ENCODE measurements at places on chromosomes 12 and 14. TPM values are rescaled to one million over a fixed set of nuclear protein-coding genes. Genes with fewer than 3 reads are reported as not detected.

- H3K4me3 ChIP-seq, result no peak overlapping the region
- no peaks in the 10 kb centered on the region for H3K4me1 ChIP-seq
- no peak for DNase-seq
- H3K27me3 ChIP-seq, result peaks cover 8% of the 10 kb centered on the region
- no peaks in the 10 kb centered on the region for H3K36me3 ChIP-seq
- no peak overlapping the region for H3K27ac ChIP-seq
Observed at GRCh38 chr12:111192647-111193046, 176.2 kb downstream of the PHETA1 start.

DNA sequence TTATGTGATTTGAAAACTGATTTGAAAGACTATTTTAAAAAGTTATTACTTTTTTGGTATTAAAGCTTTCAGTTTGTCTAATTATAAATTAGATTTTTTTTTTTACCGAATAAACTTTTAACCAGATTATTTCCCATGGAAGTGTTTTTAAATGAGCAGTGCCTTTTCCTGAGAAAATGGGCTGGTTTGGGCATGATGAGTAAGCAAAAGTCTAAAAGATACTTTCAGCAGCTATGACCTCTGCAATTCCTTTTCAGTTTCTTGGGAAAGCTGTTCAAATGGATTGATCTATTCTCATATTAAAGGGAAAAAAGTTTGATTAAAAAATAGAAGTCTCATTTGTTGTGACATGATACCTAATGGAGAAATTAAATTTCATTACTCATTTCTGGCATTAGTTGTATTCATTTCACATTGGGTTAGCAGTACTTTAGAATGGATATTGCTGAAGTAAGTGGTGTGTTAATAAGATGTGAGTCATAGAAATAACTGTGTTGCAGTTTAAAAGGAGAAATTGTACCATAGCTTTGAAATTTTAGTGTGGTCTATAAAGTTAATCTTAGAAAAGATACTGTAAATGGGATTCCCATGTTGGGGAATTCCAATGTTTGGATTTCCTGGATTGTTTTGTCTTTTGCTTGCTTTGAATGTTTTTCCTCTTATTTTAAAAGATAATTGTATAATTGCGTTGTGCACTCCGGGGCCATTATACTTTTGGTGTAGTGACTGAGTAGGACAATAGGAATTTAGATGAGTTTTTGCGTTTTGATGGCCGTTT is 21.0 kb downstream of the KTN1 start:
- H3K27me3 ChIP-seq, result no peaks in the 10 kb centered on the region
- peaks cover 12% of the 10 kb centered on the region for H3K36me3 ChIP-seq
- H3K4me3 ChIP-seq, result no peak overlapping the region
- no peak for DNase-seq

- no peaks in the 10 kb centered on the region for H3K27me3 ChIP-seq
- no peak overlapping the region for H3K27ac ChIP-seq
- H3K36me3 ChIP-seq, result no peaks in the 10 kb centered on the region
- DNase-seq, result no peak
Observed at GRCh38 chr14:58825606-58826005, 187.8 kb downstream of the DACT1 start.

DNA sequence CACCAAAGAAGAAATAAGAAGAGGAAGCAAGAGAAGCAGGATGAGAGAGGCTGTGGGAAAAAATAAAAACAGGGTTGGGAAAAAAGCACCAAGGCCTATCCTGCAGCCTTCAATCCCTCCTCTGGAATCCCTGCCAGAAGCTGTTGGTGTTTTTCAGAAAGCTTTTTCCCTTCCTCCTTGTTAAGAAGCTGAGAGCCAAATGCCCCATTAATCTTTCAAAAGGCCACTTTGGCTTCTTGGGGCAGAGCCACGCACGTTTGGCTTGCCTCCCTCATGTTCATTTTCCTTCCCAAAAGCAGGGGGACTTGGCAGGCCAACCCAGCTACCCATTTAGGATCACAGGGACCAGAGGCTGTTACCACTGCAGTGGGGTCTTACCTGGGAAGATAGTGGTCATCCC is 365.3 kb downstream of the NUAK1 start:
- no peak overlapping the region for H3K4me3 ChIP-seq
- DNase-seq, result no peak
- peaks cover 2% of the 10 kb centered on the region for H3K27me3 ChIP-seq
- no peaks in the 10 kb centered on the region for H3K36me3 ChIP-seq

DNA sequence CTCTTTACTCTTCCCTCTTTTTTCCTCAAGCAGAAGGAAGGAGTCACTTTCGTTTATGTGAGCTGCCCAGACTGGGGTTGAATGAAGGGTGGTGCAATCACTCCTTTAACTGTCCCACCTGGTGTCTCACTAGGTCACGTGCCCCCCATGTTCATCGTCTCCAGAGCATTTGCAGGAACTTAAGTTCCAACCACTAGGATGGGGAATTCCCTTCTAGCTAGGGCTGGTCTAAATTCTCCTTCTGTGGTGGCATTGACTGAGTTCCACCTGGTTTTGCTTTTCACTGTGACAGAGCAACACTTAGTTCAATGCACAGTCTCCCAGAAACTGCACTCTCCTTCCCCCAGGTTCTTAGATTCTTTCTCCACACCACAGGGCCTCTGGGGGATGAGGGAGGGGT is 9.5 kb downstream of the FANCM start:
- no peak for DNase-seq
- H3K27ac ChIP-seq, result no peak overlapping the region
- peaks cover 14% of the 10 kb centered on the region for H3K36me3 ChIP-seq
- H3K4me3 ChIP-seq, result no peak overlapping the region
- no peaks in the 10 kb centered on the region for H3K27me3 ChIP-seq

Gene MON2
- total RNA-seq, result 32.8 TPM

Gene KRT7
- 12.3 TPM for total RNA-seq
